T-helper 2 cell (primary cell): ENCODE measurements at places on chromosomes 4 and X.

DNA sequence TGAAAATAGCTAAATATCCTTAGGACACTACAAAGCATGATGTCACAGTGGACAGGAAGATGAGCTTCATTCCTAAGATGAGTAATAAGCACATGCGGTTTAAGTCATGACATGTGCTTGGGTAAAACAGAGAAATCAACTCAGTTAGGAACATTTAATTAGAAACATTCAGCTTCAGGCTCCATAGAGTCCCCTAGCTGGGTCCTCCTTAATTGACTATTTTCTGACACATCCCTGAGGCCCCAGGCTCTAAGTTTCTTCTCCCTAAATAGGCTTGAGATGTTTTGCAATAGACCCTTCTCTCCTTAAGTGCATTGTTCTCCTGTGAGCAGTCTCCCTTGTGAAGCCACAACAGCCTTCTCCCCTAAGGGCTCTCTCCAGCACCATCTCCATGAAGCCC is 70.4 kb upstream of the ANXA3 start:
- no peak for DNase-seq

- no peak for DNase-seq
These were observed 367.6 kb downstream of the BCOR start for GRCh38 chrX:39729981-39730661.

DNA sequence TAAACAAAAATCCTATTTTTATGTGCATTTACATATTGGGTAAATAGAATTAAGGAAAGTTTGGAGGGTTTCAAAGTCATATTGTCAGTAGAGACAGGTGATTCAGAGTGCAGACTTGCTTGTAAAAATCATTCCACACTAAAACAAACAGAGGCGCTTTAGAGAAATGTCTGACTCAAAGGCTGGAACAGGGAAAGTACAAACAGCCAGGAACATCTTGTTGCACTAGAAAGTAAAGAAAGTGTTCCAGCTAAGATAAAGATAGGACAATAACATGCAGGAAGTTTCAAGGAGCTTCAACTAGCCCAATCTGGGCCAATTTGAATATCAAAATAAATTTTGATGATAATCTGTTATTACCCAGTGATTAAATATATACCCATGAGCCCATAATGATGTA is 16.4 kb upstream of the NUDT10 start:
- DNase-seq = no peak

DNA sequence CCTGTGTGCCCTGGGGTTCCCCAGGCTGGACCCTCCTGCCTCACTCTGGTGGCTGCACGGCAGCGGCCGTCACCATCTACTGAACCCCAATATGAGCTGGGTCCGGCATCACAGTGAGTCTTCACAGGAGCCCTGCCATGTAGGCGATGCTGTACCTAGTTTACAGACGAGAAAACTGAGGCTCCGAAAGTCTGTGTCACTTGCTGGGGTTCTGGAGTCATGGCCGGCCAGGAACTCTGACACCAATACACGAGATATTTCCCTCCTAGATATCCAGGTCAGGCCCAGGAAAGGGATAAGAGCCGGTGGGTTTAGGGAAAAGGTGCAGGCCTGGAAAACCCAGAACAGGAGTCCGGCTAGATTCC is 74.4 kb downstream of the HTRA3 start:
- no peak for DNase-seq

- no peak for DNase-seq
These were observed 964.9 kb upstream of the GRIA3 start for GRCh38 chrX:122219226-122219625.

DNA sequence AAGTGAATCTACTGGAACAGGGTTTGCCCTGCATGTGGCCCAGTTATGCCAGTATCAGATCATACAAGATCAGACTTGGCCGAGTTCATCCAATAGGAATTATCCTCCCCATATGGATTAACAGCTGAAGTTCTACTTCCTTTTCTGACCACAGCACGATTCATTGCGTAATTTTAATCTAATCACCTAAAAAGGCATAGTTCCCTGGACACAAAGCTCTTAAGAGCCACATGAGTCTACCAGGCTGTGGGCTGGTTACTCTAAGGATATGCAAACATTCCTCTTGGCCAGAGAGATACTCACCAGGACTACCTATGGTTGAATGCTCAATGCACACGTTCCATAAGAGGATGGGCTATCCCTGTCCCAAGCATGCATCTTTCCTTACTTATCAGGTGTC is 46.9 kb downstream of the CHST7 start:
- DNase-seq = no peak

DNA sequence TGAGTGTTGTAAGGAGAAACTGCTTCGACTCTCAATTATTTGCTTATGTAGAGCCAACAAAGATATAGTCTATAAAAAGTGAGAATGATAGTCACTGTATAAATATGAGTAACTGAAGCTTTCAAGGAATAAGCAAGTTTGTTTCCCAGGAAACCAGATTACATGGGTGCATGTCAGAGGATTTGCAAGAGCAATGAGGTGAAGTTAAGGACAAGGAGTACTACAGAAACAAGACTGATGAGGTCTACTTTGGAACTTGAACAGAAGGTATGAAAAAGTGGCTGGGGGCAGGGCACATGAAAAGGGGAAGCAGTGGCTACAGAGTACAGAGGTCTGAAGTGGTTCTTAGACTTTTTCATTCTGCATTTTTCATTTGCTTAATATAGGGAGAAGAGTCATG is 321.0 kb upstream of the CXXC4 start:
- DNase-seq = no peak

DNA sequence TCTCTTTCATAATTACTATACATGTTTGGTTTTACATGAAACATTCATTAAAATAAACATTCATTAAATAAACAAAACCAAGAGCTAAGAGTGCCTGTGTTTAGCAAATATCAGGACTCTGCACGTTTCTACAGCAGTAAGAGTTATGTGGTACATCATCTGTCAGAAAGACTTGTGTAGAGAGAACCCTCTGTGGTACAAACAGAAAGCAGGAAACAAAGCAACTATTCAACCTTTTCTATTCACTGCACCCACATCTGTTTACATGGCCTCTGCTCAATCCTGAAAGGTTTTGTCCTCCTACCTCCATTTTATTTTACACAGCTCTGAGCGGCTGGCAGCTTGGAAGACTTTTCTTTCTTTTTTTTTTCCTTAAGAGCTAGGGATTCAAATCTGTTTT is 90.7 kb upstream of the PCDH18 start:
- DNase-seq = no peak

- no peak for DNase-seq
These were observed 3.7 kb downstream of the EREG start for GRCh38 chr4:74368596-74368995.

DNA sequence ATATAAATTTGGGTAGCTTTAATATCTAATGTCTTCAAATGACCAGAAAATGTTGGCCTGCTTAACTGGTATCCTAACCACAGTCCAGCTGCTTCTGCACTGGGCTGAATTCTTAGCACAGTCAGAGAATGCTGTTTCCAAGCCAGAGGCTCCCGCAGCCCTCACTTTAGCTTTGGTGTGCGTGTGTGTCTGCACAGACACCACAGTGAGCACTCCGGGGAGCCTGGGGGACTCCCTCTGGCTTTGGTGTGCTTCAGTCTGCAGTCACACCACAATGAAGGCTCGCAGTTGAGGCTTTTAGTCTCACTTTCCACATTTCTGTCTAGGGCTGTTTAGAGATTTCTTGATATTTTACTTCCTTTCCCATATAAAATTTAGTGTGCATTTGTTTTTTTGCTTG is 53.6 kb downstream of the APOO start:
- no peak for DNase-seq

GRCh38 chrX:37349221-37350033 is at the start of gene PRRG1:
Gene PRRG1 (plus strand): TSS chrX:37349364. CDS start chrX:37406250, 56,886 bp downstream.
- no peak for DNase-seq

- no peak for DNase-seq
These were observed 4.8 kb downstream of the AREG start for GRCh38 chr4:74449571-74450297.
